Endothelial cell of umbilical vein (primary cell): ENCODE measurements at places on chromosomes 5 and 9. TPM values are rescaled to one million over a fixed set of nuclear protein-coding genes. Genes with fewer than 3 reads are reported as not detected.
A peak's percentile ranks its signal among the peaks of the same experiment; 100 is the strongest.

- no peaks in the 10 kb centered on the region for H3K27me3 ChIP-seq
- H3K27ac ChIP-seq: no peak overlapping the region
- H3K4me3 ChIP-seq: no peak overlapping the region
- no peak for DNase-seq
- H3K4me1 ChIP-seq: no peaks in the 10 kb centered on the region
- no peaks in the 10 kb centered on the region for H3K36me3 ChIP-seq
These were observed 6.0 kb downstream of the SOHLH1 start for GRCh38 chr9:135693265-135693664.

GRCh38 chr5:82331557-82331956, 53.4 kb upstream of the RPS23 start:
- H3K27ac ChIP-seq: no peak overlapping the region
- H3K27me3 ChIP-seq: peaks cover 9% of the 10 kb centered on the region

DNA sequence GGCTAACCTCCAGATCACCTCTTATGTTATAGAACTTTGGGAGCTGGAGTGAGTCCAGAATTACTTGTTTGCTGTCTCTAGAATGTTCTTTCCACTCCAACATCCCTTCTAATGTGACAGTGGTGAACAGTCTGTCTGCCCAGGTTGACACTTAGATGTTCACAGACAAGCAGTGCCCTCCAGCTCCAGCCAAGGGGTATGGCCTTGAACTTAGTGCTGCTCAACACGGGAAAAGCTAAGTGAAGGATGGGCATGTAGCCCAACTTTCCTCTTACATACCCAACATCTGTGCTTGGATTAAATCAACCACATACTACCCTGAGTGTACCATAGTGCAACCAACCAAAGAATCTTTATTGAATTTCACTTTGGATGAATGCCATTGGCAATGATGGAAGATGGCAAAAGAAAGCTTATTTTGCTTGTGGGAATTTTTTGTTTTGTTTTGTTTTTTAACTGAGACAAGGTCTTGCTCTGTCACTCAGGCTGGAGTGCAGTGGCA, 201.2 kb downstream of the NXNL2 start:
- no peaks in the 10 kb centered on the region for H3K36me3 ChIP-seq
- DNase-seq: no peak
- no peaks in the 10 kb centered on the region for H3K27me3 ChIP-seq
- H3K4me1 ChIP-seq: peaks cover 29% of the 10 kb centered on the region
- no peak overlapping the region for H3K4me3 ChIP-seq
- no peak overlapping the region for H3K27ac ChIP-seq

GRCh38 chr5:114658194-114658593, 296.3 kb downstream of the KCNN2 start:
- no peak overlapping the region for H3K27ac ChIP-seq
- DNase-seq: no peak
- H3K27me3 ChIP-seq: no peaks in the 10 kb centered on the region
- H3K36me3 ChIP-seq: no peaks in the 10 kb centered on the region

The CYLC2 gene
- polyA plus RNA-seq: not detected in 2 replicates

- no peak for DNase-seq
- no peaks in the 10 kb centered on the region for H3K27me3 ChIP-seq
- peaks cover 11% of the 10 kb centered on the region for H3K4me1 ChIP-seq
These were observed 85.8 kb upstream of the IL6ST start for GRCh38 chr5:56080375-56081052.

DNA sequence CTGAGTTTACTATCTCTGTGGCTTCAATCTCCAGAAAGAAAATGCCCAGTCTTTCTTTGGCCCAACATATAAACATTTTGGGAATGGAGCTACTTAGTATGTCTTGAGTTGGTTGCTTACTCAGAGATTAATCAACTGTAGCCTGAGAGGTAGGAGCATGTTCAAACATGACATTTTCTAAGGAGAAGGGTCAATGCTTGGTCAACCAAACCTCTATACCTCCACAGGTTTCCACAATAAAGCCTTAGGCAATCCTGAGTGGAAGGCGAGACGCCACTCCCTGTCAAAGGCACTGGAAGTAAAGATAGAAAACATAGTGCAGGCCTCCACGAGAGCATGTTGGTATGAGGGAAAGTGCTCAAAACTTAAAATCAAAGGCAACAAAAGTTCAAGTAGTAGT, 411.4 kb downstream of the KCTD16 start:
- no peaks in the 10 kb centered on the region for H3K36me3 ChIP-seq
- H3K27ac ChIP-seq: no peak overlapping the region
- no peaks in the 10 kb centered on the region for H3K4me1 ChIP-seq

DNA sequence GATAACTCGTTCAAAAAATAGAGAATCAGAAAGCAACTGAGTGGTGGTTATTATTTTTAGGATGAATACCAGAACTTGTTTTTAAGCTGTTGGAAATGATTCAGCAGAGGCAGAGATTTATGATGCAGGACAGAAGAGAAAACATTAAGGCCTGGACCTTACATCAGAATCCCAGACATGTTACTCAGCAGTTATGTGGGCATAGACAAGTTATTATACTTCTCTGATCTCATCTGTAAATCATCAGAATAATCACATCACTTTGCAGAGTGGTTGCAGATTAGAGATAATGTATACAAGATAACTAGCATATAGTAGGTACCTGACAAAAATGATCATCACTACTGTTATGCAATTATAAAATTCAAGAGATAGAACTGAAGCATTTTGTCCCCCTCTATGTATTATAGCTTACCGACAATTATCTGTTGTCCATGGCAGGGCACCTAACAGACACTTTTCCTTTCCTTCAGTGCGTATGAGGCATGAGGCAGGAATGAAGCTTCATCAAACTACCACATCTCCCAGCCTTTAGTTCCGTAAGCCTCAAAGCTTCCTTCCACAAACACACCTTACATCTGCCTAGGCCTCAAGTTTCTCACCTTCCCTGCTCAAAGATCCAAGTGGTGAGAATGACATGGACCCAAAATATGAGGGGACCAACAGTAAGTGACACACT, 165.9 kb downstream of the DENND1A start:
- no peaks in the 10 kb centered on the region for H3K36me3 ChIP-seq
- H3K4me1 ChIP-seq: no peaks in the 10 kb centered on the region
- no peaks in the 10 kb centered on the region for H3K27me3 ChIP-seq
- no peak for DNase-seq

GRCh38 chr5:109080896-109081295, 328.9 kb downstream of the PJA2 start:
- no peak overlapping the region for H3K27ac ChIP-seq
- no peaks in the 10 kb centered on the region for H3K27me3 ChIP-seq
- no peak overlapping the region for H3K4me3 ChIP-seq
- peak; percentile 9 for DNase-seq
- no peaks in the 10 kb centered on the region for H3K36me3 ChIP-seq

DNA sequence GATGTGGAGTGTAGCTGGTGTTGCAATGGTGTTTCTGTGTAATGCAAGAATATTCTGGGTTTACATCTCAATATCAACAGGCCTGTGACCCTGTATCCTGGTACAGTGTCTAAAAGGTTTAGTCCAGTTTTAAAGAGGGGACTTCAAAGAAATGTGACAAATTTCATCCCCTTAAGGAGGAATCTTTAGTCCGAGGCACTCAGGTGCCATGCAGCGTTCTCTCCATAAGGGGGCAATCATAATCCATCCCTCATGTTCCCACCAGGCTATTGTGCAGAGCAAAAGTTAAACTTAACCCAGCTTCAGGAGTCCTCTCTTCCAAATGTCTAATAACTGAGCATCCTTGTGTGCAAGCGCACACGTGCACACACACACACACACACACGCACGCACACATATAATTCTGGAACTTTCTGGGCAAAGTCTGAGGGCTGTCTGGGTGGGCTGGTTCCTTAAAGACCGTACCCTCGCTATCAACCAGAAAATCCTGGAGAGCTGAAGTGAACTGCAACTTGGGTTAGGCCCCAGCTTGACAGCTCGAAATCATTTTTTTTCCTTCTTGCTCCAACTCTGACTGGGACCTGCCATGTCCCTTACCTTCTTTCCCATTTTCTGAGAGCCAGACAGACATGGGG, 46.0 kb downstream of the CRB2 start:
- H3K4me3 ChIP-seq: no peak overlapping the region
- no peaks in the 10 kb centered on the region for H3K4me1 ChIP-seq
- DNase-seq: peak; percentile 64
- H3K27me3 ChIP-seq: no peaks in the 10 kb centered on the region
- no peak overlapping the region for H3K27ac ChIP-seq

- no peaks in the 10 kb centered on the region for H3K27me3 ChIP-seq
- peak; percentile 63 for DNase-seq
- no peaks in the 10 kb centered on the region for H3K36me3 ChIP-seq
- peaks cover 31% of the 10 kb centered on the region for H3K4me1 ChIP-seq
- H3K4me3 ChIP-seq: peak overlapping the region; percentile 7
- peak overlapping the region; percentile 51 for H3K27ac ChIP-seq
These were observed 268.2 kb downstream of the ISL1 start for GRCh38 chr5:51651476-51651875.

GRCh38 chr9:124392254-124392870, 22.9 kb downstream of the PSMB7 start:
- H3K4me1 ChIP-seq: peaks cover 34% of the 10 kb centered on the region
- peaks cover 6% of the 10 kb centered on the region for H3K36me3 ChIP-seq
- no peak overlapping the region for H3K4me3 ChIP-seq
- H3K27me3 ChIP-seq: no peaks in the 10 kb centered on the region

DNA sequence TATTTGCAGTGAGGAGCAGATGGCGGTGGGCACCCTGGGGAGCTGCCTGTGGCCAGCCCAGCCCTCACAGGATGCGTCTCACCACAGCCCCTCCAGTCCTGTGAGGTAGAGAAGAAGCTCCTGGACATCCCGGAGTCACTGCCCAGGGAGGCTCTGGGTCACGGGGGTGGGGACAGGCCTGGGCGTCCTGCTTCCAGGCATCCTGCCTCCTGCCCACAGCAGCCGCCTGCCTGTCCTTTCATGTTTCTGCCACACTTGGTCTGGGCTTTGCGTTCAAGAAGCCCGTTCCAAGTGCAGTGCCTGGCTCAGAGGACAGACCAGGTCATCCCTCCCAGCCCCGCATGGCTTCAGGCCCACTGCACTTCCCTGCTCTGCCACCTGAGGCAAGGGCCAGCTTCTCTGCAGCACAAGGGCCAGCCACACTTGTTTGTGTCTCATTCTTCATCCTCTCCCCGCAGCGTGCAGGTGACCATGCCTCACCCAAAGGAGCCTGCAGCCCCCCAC, 38.2 kb downstream of the ZDHHC11B start:
- H3K4me3 ChIP-seq: no peak overlapping the region
- no peak for DNase-seq
- H3K36me3 ChIP-seq: no peaks in the 10 kb centered on the region
- no peak overlapping the region for H3K27ac ChIP-seq

GRCh38 chr9:120579139-120580050, 572 bp downstream of the CDK5RAP2 start:
- H3K4me3 ChIP-seq: peak overlapping the region; percentile 75
- peaks cover 13% of the 10 kb centered on the region for H3K4me1 ChIP-seq
- H3K27ac ChIP-seq: peak overlapping the region; percentile 64
- peak; percentile 2 for DNase-seq
- H3K36me3 ChIP-seq: no peaks in the 10 kb centered on the region

DNA sequence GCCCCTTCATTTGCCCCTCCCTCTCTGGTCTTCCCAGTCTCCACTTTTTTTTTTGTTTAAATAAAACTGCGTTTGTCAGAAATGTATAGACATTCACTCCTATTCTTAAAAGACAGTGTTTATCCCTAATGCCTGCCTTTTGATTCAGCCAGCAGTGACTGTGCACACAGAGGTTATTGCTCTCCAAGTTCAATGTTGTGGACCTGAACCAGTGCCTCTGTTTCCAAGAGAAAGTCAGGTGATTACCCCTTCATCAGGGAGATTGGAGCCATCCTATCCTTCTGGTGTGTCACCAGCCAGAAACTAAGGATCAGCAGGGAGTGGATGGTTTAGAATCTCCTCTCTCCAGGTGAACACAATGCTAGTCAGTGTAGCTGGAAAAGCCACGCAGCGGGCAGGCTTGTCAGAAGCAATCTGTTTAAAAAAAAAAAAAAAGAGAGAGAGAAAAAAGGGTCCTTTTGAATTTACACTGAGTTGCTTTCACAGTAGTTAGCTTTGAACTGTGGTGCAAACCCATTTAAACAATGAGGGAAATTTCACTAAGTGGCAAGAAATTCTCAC, 167.5 kb upstream of the DMRT1 start:
- no peak for DNase-seq
- H3K27me3 ChIP-seq: no peaks in the 10 kb centered on the region
- H3K36me3 ChIP-seq: no peaks in the 10 kb centered on the region
- no peak overlapping the region for H3K4me3 ChIP-seq
- peaks cover 18% of the 10 kb centered on the region for H3K4me1 ChIP-seq

GRCh38 chr9:135885100-135885853, 22.1 kb downstream of the CAMSAP1 start:
- DNase-seq: no peak
- H3K4me1 ChIP-seq: peaks cover 8% of the 10 kb centered on the region

DNA sequence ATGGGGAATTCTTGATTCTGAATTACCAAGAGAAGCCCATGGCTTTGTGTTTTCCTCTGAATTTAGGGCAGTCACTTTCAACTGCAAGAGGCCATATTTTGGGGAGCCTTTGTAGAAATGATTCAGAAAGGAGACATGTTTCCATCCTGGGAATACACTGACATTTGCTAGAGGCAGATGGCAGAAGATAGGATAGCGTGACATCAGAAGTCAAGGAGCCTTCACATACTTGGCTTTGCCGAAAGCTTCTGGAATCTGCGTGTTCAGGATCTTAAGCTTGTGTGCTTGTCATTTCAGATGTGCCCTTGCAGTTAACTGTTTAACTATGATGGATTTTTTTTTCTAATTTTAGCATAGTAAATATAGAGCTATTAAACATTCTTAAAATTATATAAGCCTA, 296.2 kb downstream of the ARHGEF28 start:
- no peaks in the 10 kb centered on the region for H3K27me3 ChIP-seq
- DNase-seq: no peak
- peaks cover 10% of the 10 kb centered on the region for H3K4me1 ChIP-seq

The DNM1 gene
- 0.59 TPM in 2 replicates for polyA plus RNA-seq

DNA sequence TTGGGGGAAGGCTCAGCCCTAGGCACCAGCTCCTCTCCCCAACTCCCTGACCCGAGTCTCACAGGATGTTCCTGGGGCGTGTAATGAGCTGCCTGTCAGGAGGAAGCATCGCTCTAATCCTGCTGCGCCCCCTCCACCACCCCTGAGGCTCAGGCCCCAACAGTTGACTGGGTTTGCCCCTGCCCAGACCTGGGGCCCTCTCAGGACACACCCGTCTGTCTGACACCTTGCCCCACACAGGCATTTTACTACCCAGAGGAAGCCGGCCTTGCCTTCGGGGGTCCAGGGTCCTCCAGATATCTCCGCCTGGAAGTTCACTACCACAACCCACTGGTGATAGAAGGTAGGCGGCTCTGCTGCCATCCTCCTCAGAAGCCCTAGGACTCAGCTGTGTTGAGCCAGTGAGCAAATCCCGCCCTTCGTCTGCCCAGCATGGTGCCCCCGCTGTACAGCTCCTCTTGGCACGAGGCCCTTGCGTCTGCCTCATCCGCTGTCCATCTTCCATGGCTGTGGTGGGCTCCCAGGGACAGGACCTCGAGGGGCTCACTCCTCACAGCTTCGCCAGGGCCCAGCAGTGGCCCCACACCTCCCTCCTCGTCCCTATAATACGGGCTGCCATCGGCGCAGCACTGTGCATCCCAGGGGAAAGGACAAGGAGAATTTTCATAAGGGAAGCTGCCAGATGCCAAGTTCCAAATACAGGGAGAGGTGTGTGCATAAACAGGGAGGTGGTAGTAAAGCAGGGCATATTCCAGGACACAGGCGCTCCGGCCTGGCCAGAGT, 8.0 kb downstream of the DBH start:
- no peak for DNase-seq
- H3K27me3 ChIP-seq: no peaks in the 10 kb centered on the region
- H3K4me3 ChIP-seq: no peak overlapping the region
- no peak overlapping the region for H3K27ac ChIP-seq
- no peaks in the 10 kb centered on the region for H3K36me3 ChIP-seq

The PCDHGB7 gene
- polyA plus RNA-seq: 6.5 and 6.9 TPM in 2 replicates

The SPATA31C2 gene
- polyA plus RNA-seq: not detected in 2 replicates
